ENCODE measurements at places on chromosomes 2 and 18.

- no peak for DNase-seq
Observed at GRCh38 chr2:20584045-20584398, 66.9 kb downstream of the HS1BP3 start.

- DNase-seq = no peak
Observed at GRCh38 chr2:207813221-207813916, 43.7 kb upstream of the FZD5 start.

GRCh38 chr18:58699551-58699950 lies 28.3 kb downstream of the MALT1 start:
- DNase-seq = no peak

DNA sequence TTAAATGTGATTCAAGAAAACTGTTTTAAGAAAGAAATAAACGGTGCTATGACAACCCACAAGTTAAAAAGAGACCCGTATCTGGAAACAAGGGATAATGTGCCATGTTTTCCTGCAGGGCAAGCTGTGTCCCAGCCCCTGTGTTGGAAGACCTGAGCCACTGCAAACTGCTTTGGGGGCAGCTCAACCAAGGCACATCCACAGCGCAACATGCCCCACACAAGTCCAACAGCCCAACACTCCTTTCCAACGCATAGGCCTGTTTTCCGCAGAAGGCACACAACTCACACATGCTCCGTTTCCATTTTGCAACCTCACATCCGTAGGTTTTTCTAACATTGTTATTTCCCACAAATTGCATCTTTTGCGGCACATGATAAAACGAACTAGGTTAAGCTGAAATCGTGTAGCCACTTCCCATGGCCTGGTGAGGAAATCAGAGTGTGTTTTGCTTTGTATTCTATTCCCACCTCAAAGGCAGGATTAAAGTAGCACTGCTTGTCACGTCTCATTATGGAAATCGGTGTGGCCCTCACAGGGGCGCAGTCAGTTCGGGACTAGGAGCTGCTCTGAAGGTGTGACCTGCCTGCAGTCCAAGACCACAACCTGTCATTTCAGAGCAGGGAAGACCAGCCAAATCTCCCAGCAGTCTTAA lies 50.5 kb upstream of the ZNF516 start:
- DNase-seq = no peak

DNA sequence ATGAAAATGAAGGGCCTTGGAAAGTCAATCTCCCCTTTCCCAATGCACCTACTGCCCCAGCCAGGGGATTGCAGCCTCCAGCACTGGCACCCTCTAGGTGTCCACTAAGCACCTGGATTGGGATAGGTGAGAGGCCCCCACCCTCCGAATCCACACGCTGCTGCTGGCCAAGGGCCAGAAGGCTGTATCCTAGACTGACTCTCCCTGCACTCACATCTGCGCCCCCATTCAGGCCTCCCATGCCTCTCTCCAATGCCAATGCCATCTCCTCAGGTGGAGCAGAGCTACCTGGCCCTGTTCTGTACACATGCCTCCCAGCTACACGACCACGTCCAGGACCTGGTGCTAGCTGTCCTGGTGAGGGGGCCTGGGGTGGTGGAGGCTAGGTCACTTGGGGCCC lies 9.8 kb downstream of the MFSD2B start:
- no peak for DNase-seq

All from DMS 273 treated with DMSO at 0.1 percent for 48 hours (cell line).